NCI-H2081 treated with DMSO at 0.1 percent for 48 hours (cell line): ENCODE measurements at places on chromosomes 4 and X.

- DNase-seq: no peak
Observed at GRCh38 chr4:26788341-26788733, 72.3 kb upstream of the STIM2 start.

GRCh38 chrX:78092296-78092695 is 11.8 kb upstream of the PGK1 start:
- no peak for DNase-seq

DNA sequence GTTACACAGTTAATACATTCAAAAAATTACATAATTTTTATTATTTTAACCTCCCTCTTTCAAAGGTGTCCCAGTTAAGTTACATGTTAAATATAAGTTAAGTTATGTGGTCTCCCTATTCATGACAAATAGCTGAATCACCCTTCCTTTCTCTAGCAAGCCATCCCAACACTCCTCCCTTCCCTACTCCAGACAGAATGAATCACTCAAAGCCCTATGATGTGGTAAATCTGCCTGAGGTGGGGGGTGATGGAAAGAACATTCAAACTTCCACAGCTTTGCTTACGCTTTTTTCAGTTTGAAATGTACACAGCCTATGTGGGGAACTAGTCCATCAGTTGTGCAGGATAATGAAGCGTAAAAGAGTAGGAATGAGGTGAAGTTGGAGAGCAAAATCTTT is 90.2 kb downstream of the CXCL13 start:
- DNase-seq: no peak

GRCh38 chr4:88196523-88197185 is 38.2 kb upstream of the ABCG2 start:
- no peak for DNase-seq

GRCh38 chr4:35538807-35539206 is 705.5 kb downstream of the ARAP2 start:
- DNase-seq: no peak

- DNase-seq: no peak
Observed at GRCh38 chr4:186255122-186255521, 10.9 kb upstream of the F11 start.

DNA sequence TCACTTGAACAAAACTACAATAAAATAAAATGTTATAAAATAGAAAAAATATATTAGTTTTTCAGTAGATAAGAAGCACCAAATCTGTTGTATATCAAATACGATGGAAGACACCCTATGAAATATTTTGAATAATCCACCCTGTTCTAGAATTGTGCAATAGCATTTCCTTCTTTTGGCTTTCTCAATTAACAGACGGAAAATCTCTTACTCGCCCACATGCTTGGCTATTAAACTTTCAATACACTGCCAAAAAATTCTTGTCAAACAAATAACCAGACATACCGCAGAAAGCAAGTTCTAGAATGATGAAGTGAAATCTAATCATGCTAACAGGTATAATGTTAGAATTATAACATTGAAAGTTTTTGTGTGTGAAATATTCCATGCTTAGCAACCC is 671.6 kb upstream of the SLIT2 start:
- no peak for DNase-seq

- no peak for DNase-seq
Observed at GRCh38 chr4:141154725-141155124, 21.5 kb upstream of the RNF150 start.

DNA sequence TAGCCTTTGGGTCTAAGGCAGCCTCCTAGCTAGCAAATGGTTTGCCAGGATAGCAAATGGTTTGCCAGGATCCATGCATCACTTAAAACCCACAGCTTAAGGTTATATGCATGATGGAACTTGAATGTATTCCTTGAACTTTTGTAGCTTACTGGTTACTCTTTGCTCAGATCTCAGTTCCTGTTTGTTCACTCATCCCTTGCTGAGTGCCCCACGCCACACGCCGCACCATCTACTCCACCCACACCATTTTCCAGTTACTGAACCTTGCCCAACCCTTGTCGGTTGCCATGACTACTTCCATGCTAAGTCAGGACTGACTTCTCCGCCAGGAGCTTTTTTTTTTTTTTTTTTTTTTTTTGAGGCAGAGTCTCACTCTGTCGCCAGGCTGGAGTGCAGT is 29.5 kb upstream of the XIAP start:
- no peak for DNase-seq
